Retinal pigment epithelial cell (primary cell): ENCODE measurements at places on chromosomes 13 and 19.

DNA sequence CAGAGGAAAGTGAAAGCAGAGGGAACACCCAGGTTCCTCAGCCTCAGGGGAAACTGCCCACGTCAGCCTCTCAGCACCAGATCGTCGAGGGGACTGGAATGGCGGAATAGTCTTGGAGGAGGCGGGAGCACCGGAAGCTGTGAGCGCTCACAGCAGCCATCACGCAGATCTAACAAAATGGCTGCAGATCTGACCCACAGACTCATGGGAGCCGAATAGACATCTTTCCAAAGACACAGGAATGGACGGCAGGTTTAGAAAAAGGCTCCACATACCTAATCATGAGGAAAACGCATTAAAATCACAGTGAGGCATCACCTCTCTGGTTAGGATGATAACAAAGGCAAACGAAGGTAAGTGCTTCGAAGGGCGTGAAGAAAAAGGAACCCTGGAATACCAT lies 11.8 kb upstream of the LILRA2 start:
- no peak for DNase-seq

DNA sequence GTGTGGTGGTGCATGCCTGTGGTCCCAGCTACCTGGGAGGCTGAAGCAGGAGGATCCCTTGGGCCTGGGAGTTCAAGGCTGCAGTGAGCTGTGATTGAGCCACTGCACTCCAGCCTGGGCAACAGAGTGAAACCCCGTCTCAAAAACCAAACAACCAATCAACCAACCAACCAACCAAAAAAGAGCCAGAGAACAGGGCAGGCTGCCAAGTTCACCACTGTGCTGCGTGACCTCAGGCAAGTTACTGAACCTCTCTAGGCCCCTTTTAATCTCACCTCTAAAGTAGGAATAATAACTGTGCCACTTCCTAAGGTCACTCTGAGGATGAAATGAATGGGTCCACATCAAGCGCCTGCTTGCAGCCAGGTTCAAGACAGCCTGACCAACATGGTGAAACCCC lies 16.9 kb downstream of the TJP3 start:
- no peak for DNase-seq

DNA sequence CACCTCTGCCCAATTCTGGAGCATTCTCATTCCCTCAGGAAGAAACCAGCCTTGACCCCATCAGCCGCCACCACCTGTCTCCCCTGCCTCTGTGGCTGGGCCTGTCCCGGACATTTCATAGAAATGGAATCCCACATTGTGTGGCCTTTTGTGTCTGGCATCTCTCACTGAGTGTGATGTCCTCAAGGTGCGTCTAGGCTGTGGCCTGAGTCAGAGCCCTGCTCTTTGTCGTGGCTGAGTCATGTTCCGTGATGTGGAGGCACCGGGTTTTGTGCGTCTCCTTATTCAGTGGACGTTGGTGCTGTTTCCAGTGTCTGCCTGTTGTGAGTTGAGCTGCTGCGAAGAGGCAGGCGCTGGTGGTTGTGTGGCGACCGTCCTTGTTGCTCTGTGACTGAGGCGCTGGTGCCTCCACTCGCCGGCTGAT lies 3.5 kb downstream of the FZR1 start:
- peak; percentile 24 for DNase-seq

- DNase-seq: no peak
Measured at GRCh38 chr19:1888385-1888784, 3.1 kb upstream of the ABHD17A start.

DNA sequence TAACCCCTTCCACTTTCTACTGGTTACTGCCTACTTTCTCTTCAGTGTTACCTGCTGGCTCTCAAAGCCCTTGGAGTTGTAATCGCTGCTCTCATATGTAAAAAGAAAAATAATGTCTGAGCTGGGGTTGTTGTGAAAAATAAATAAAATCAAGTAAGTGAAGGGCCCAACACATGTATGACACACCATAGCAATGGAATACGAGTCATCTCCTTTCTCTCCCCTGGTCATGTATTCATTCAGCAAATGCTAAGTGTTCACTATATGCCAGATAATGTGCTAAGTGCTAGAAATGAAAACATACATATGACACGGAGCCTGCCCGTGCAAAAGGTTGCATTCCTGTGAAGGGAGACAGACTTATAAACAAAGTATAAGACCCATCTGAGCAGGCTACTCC lies 535.0 kb downstream of the RFC3 start:
- no peak for DNase-seq

GRCh38 chr13:98240135-98240534 lies 63.1 kb upstream of the RNF113B start:
- no peak for DNase-seq

DNA sequence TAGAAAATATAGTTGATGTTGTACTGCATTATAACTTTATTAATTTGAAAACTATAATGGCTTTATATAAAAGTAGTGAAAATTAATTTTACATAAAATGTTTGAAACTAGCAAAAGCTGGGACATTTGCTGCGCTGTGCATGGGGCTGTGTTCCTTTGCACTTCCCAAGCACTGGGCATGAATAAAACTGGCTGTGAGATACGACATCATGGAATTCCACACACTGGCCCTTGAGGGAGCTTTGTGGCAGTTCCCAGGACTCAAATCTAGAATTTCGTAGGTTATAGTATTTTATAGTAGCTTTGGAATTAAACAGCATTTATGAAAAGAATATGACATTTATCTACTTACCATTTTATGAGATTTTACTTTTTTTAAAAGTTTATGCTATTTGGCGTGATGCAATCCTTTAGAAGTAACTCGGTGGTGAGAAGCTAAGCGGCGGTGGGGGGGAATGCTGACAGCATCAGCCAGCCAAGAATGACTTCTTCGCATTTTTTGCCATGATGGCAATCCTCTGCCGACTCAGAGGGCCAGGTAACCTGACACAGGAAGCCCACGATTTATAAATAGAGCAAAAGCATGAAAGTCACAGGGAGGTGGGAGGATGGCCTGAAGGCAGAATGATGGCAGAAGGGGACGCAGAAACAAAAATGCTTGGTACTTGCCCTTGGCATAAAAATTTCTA lies 553.5 kb downstream of the MYO16 start:
- no peak for DNase-seq

DNA sequence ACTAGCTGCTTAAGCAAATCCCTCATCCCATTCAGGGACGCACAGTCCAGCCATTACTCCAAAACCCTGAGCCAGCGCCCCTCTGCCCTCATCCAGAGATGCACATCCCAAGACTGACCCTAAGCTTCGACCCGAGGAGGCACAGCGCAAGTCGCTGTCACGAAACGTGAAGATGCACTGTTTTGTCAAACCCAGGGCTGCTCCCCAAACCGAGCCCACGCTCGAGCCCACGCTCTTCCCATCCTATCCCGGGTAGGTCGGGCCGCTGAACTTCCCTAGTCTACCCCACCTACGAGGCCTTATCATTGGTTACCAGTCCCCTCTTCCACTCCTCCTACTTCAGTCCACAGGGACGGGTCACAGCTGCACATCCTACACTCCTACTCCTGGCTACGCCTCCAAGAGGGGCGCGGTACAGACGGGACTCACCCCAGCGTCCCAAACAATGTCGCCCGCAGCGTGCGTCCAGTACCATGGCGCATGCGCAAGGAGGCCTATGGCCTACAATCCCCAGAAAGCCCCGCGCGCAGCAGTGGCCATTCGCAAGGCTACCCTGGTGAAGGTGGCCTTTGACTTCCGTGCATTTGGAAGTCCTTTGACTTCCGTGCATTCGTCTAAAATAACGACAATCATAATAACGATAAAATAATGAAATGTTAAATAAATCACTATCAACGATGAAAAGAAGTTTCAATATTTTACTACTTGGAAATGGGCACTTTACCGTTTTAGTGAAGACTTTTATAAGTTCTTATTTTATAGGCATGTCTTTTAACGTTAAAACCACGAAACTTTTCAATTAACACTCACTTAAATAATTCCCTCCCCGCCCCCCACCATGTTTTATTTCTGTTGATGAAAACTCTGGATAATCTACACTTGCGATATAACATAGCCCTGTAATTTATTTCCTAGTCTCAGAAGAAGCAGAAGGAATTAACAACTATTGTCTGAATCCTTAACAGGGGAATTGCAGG lies at the start of gene ZNF285:
Gene ZNF285 (minus strand): TSS at position 470 of the 977 bp plus-strand sequence. CDS start 4,395 bp downstream, outside the sequence.
- peak; percentile 83 for DNase-seq

- DNase-seq: no peak
Measured at GRCh38 chr13:108086678-108087077, 128.7 kb downstream of the LIG4 start.

DNA sequence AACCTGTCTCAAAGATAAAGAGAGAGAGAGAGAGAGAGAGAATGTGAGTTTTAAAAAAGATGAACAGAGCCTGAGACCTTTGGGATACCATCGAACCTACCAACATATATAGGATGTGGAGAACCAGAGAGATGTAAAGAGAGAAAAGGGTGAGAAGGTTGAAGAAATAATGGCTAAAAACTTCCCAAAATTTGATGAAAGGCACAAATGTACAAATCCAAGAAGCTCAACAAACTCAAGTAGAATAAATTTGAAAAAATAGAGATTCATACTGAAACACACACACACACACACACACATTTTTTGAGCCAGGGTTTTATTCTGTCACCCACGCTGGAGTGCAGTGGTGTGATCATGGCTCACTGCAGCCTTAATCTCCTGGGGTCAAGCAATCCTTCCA lies 16.3 kb downstream of the ZNF558 start:
- no peak for DNase-seq

DNA sequence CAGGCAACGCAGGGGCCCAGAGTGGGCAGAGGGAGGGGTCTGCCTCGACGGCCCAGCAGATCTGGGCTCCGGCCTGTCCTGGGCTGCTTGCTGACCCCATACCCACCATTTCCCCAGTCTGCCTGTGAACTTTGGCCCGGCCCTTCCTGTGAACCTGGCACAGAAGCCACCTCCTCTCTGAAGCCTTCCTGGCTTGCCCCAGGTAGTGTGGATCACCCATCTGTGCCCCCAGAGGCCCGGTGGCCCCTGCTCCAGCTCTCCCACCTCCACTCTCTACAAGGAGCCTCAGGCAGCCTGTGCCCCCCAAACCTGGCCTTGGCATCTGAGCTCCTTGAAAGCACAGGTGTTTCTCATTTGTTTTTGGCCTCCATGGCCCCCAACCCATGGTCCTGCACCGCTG lies 15.7 kb downstream of the PLEKHF1 start:
- DNase-seq: no peak

- no peak for DNase-seq
Measured at GRCh38 chr19:7942981-7943443, 454 bp downstream of the TIMM44 start.

GRCh38 chr13:80274643-80275042 lies 66.3 kb downstream of the SPRY2 start:
- DNase-seq: no peak

- DNase-seq: no peak
Measured at GRCh38 chr19:4773047-4773640, 18.4 kb upstream of the FEM1A start.

- no peak for DNase-seq
Measured at GRCh38 chr13:94617389-94618000, 15.8 kb downstream of the GPR180 start.

GRCh38 chr19:49767967-49768581 lies 1.3 kb downstream of the AP2A1 start:
- DNase-seq: no peak
